ENCODE measurements at places on chromosomes 4 and X. TPM values are rescaled to one million over a fixed set of nuclear protein-coding genes. Genes with fewer than 3 reads are reported as not detected.

DNA sequence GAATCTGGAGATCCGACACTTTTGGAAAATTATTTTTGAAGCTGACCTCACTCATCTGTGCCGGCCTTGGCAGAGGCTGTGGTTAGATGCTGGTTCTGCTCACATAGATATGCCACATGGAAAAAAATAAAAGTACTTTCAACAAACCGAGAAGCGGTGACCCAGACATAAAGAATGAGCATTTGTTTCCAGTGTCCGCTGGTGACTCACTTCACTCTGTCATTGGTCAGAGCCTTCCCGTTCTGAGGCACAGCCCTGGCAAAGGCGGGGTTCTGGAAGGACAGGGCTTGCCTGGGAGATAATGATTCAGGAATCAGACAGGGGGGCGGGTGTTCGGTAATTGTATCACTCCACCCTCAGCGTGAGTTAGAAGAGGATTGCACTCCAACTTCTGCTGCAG, 172.4 kb upstream of the MXRA5 start:
- no peak for DNase-seq
- no peaks in the 10 kb centered on the region for H3K4me1 ChIP-seq
- no peaks in the 10 kb centered on the region for H3K36me3 ChIP-seq

- H3K27me3 ChIP-seq: peaks cover 6% of the 10 kb centered on the region
- H3K36me3 ChIP-seq: no peaks in the 10 kb centered on the region
- no peaks in the 10 kb centered on the region for H3K4me1 ChIP-seq
- no peak for DNase-seq
Observed at GRCh38 chr4:8340781-8341241, 71.3 kb downstream of the HTRA3 start.

DNA sequence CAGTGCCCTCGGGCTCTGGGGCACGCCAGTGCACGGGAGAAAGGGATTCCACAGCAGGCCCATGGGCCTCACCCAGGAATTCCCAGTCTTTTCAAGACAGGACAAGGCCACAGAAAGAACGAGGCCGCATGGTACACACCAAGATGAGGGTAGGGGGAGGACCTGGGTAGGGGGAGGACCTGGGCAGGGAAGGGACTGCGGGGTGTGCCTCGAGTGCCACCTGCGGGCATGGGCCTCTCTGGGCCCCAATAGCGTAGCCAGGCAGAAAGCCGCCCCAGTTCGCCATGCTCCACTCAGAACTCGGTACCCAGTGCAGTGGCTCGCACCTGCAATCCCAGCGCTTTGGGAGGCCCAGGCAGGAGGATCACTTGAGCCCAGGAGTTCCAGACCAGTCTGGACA, 14.0 kb upstream of the DUSP9 start:
- no peak overlapping the region for H3K4me3 ChIP-seq
- no peaks in the 10 kb centered on the region for H3K27me3 ChIP-seq
- no peaks in the 10 kb centered on the region for H3K4me1 ChIP-seq
- no peaks in the 10 kb centered on the region for H3K36me3 ChIP-seq
- DNase-seq: no peak

DNA sequence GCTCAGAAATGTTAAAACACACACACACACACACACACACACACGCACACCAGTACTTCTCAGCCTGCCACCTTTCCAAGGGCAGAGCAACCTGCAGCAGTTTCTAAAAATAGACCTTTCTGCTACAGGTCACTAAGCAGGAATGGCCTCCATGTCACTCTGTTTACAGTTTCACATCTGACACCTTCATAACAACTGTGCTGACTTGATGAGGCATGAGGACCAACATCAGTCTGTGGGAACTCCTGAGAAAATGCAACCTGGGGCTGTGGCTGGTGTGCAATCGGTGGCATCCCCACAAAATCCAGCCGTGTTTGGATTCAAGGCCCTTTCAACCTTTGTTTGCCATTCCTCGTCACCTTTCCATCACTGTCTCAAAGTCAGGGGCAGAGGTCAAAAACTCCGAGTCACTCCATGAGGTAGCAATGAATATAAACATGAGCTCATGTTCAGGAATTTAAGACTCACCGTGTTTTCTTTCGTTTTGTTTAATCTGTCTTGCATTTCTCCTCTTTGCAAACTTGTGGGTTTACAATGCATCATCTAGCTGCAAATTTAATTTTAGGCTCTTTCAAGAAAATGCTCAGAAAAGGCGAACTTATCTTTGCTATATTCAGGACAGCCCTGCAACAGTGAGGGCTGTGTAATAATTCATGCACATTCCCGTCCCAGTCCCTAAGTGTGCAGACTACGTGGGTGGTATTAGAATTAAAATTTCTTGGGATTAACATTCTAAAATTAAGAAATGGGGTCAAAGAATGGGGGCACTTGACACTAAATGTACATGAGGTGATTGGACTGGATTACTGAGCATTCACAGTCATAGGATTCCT, 135.3 kb downstream of the SHROOM3 start:
- no peak overlapping the region for H3K27ac ChIP-seq
- no peak overlapping the region for H3K4me3 ChIP-seq
- H3K36me3 ChIP-seq: no peaks in the 10 kb centered on the region
- peaks cover 27% of the 10 kb centered on the region for H3K27me3 ChIP-seq

GRCh38 chrX:11996810-11997209, 141.5 kb upstream of the FRMPD4 start:
- no peaks in the 10 kb centered on the region for H3K36me3 ChIP-seq
- H3K27ac ChIP-seq: no peak overlapping the region
- H3K27me3 ChIP-seq: no peaks in the 10 kb centered on the region
- H3K4me1 ChIP-seq: no peaks in the 10 kb centered on the region
- H3K4me3 ChIP-seq: no peak overlapping the region

GRCh38 chrX:43633757-43634156, 22.3 kb upstream of the MAOA start:
- H3K27ac ChIP-seq: no peak overlapping the region
- no peaks in the 10 kb centered on the region for H3K36me3 ChIP-seq

- no peak overlapping the region for H3K27ac ChIP-seq
- no peaks in the 10 kb centered on the region for H3K36me3 ChIP-seq
- H3K4me3 ChIP-seq: no peak overlapping the region
- no peak for DNase-seq
- H3K27me3 ChIP-seq: peaks cover 3% of the 10 kb centered on the region
Observed at GRCh38 chrX:40112996-40113395, 15.2 kb upstream of the BCOR start.

GRCh38 chr4:118769161-118769560, 66.8 kb downstream of the SEC24D start:
- no peak overlapping the region for H3K4me3 ChIP-seq
- H3K4me1 ChIP-seq: no peaks in the 10 kb centered on the region
- no peak overlapping the region for H3K27ac ChIP-seq
- H3K27me3 ChIP-seq: no peaks in the 10 kb centered on the region

DNA sequence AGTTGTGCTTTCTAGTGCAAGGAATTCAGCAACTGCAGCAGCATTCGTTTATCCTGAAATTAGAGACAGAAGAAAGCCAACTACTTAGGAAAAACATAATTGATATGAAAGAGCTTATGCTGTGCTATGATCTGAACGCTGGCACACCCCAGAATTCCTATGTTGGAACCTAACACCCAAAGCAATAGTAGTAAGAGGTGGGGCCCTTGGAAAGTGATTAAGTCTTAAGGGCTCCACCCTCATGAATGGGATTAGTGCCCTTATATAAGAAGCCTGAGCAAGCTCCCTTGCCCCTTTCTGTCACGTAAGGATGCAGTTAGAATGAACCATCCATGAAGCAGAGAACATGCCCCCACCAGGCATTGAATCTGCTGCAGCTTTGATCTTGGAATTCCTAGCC, 5.4 kb upstream of the LSM6 start:
- no peaks in the 10 kb centered on the region for H3K27me3 ChIP-seq
- no peak for DNase-seq
- H3K4me3 ChIP-seq: no peak overlapping the region

GRCh38 chr4:48249378-48249777, 20.3 kb downstream of the TEC start:
- H3K27ac ChIP-seq: no peak overlapping the region
- peaks cover 2% of the 10 kb centered on the region for H3K4me1 ChIP-seq
- H3K4me3 ChIP-seq: no peak overlapping the region
- no peaks in the 10 kb centered on the region for H3K27me3 ChIP-seq
- DNase-seq: no peak
- H3K36me3 ChIP-seq: peaks cover 1% of the 10 kb centered on the region

DNA sequence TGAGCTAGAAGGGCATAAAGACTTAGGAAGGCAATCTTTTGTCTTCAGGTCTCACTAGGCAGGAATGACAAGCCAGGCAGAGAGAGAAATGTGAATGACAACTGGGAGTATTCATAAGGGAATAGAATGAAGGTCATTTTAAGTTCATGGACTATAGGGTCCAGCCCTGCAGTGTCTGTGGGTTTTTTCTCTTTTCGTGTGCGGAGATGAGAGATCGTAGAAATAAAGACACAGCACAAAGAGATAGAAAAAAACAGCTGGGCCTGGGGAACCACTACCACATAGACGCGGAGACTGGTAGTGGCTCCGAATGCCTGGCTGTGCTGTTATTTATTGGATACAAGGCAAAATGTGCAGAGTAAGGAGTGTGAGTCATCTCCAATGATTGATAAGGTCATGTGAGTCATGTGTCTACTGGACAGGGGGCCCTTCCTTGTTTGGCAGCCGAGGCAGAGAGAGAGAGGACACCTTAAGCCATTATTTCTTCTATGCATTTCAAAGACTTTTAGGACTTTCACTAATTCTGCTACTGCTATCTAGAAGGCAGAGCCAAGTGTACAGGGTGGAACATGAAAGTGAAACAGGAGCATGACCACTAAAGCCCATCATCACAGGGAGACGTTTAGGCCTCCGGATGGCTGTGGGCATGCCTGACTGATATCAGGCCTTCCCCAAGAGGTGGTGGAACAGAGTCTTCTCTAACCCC, 921.8 kb upstream of the PCDH10 start:
- H3K4me1 ChIP-seq: no peaks in the 10 kb centered on the region
- H3K27ac ChIP-seq: no peak overlapping the region
- H3K27me3 ChIP-seq: no peaks in the 10 kb centered on the region
- H3K36me3 ChIP-seq: no peaks in the 10 kb centered on the region

DNA sequence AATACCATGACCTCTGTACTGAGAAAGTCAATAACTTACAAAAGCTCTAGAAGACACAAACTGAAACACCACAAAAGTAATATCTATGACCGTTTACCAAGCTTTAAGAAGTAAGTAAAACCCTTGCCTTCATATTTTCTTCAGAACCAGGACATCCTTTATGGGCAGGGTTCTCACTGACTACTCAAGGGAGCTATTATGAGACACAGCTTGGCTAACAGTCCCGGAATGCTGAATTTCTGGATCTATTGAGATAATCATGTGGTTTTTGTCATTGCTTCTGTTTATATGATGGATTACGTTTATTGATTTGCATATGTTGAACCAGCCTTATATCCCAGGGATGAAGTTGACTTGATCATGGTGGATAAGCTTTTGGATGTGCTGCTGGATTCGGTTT, 19.9 kb upstream of the CDS1 start:
- H3K27me3 ChIP-seq: peaks cover 13% of the 10 kb centered on the region
- DNase-seq: no peak
- no peaks in the 10 kb centered on the region for H3K4me1 ChIP-seq

- peak within 1 kb of the TSS; percentile 90 for H3K27ac ChIP-seq
- peak; percentile 79 for DNase-seq
- peaks cover 9% of the 10 kb centered on the region for H3K27me3 ChIP-seq
- peaks cover 31% of the 10 kb centered on the region for H3K36me3 ChIP-seq
- H3K4me3 ChIP-seq: peak within 1 kb of the TSS; percentile 82
- H3K4me1 ChIP-seq: peaks cover 43% of the 10 kb centered on the region
Observed at GRCh38 chr4:10457255-10457801, at the start of gene ZNF518B. Gene ZNF518B, minus strand, starts transcription at chr4:10457426. Its CDS starts 11,098 bp downstream, at chr4:10446328.

GRCh38 chrX:39693298-39693697, 404.5 kb downstream of the BCOR start:
- H3K36me3 ChIP-seq: no peaks in the 10 kb centered on the region
- no peaks in the 10 kb centered on the region for H3K4me1 ChIP-seq
- no peak overlapping the region for H3K4me3 ChIP-seq
- peaks cover 5% of the 10 kb centered on the region for H3K27me3 ChIP-seq
- DNase-seq: no peak

DNA sequence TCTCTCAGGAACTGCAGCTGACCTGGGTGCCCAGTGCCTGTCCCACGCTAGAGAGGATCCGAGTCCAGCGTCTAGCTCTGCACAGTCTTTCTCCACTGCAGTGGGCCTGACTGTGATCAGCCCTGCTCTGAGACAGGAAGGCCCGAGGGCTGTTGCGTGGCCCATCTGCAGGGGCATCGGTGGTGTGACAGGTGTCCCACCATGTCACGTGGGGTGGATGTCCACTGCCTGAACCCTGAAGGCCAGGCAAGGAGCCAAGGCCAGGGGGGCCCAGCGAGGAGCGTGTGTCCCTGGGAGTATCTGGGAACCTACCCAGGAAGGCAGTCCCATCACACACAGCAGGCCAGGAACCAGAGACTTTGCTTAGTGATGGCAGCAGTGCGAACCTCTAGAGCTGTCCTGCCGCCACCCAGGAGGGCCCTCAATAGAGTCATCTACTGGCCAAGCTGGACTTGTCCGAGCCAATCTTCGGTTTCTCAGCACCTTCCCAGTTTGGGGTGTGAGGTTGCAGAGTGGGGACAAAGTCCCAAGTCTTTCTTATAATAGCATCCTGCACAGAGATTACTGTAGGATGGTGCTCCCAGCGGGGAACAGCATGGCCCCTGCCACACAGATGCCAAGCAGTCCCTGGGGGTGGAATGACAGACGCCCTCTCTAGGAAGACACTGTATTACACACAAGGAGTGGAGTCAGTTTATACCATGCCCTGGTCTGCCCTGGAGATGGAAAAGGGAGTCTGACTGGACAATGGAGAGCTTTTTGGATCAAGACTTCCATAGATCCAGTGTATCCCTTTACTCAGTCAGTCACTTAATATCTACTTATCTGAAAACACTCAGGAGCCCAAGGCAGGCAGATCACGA, 38.3 kb downstream of the DCTD start:
- H3K4me3 ChIP-seq: no peak overlapping the region
- no peaks in the 10 kb centered on the region for H3K4me1 ChIP-seq
- no peaks in the 10 kb centered on the region for H3K27me3 ChIP-seq
- DNase-seq: no peak
- peaks cover 29% of the 10 kb centered on the region for H3K36me3 ChIP-seq

DNA sequence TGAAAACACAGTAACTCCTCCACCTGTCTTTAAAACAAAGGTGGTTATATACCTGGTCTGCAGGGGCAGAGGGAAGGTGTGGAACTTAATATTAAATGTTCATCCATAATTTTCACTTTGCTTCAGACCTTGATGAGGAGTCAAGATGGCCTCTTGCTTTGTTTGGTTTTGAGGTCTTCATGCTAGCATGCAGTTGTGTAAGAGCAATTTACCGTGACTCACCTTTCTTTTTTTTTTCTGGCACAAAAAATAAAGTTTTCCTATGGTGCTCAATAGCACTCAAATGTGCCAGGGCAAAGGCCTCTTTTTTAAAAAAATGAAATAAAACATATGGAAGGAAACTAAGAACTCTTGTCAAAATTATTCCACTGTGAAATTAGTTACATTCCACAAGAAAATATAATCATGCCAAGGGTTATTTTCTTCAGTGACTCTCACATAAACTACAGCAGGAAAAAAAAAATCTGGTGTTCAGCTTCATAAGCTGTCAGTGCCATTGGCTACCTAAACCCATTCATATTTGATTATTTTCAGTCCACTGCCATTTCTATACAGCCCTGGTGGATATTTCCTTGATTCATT, 128.2 kb downstream of the SLC7A11 start:
- H3K36me3 ChIP-seq: no peaks in the 10 kb centered on the region
- H3K4me1 ChIP-seq: no peaks in the 10 kb centered on the region
- no peak overlapping the region for H3K27ac ChIP-seq
- H3K4me3 ChIP-seq: no peak overlapping the region
- no peaks in the 10 kb centered on the region for H3K27me3 ChIP-seq

Gene ZFP92
- 1.3 TPM for total RNA-seq

Gene PNCK
- total RNA-seq: 1.1 TPM

Gene MAGEA6
- total RNA-seq: not detected

Gene AWAT2
- total RNA-seq: not detected
